Globus pallidus (tissue), 1 donor: ENCODE measurements at places on chromosomes 5 and 9.

GRCh38 chr5:25029004-25029403 lies 384.2 kb upstream of the CDH10 start:
- peak; percentile 16 for DNase-seq

- no peak for DNase-seq
Observed at GRCh38 chr9:97737429-97737828, 40.3 kb upstream of the XPA start.

DNA sequence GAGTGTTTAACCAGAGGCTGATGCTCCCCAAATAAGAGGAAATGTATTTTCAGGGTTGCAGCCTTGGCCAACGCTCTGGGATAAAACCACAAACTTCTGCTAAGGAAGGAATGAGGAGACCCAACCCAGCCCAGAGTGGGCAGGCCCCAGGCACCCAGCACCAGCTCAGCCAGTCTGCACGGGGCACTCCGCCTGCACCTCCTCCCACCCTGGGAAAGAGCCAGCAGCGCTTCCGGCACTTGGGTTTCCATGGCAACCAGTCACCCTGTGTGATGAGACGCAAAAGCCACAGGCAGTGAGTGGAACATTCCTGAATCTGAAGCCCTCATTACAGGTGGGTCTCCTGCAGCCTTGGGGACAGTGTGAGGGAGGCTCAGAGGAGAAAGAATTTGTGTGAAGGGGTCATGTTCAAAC lies 85.2 kb upstream of the ZBTB43 start:
- no peak for DNase-seq

DNA sequence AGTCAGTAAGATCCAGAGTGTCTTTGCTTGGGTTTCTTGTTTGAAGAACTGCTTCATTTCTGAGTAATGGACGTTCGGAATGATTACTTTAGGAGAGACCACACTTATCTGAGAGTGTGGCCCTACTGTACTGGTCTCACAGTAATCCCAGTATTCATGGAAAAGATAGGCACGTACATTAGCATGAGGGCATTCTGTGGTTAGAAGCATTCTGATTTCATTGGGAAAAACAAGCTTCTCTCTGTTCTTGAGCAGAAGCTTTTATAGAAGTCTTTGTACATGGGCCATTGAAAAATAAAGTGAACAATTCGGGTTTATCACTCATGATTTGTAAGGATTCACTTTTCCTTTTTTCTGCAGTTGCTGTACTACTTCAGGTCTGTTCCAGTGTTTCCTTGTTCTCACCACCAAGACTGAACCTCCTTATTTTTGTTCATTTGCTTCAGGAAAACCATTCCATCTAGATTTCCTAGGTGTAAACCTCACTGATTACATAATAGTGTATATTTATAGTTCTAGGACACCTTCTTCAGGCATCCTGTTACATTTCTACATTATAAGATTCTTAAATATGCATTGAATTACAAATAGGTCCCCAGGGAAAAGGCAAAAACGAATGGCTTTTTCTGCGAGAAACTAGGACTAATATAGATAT lies 10.1 kb downstream of the TGFBR1 start:
- no peak for DNase-seq

DNA sequence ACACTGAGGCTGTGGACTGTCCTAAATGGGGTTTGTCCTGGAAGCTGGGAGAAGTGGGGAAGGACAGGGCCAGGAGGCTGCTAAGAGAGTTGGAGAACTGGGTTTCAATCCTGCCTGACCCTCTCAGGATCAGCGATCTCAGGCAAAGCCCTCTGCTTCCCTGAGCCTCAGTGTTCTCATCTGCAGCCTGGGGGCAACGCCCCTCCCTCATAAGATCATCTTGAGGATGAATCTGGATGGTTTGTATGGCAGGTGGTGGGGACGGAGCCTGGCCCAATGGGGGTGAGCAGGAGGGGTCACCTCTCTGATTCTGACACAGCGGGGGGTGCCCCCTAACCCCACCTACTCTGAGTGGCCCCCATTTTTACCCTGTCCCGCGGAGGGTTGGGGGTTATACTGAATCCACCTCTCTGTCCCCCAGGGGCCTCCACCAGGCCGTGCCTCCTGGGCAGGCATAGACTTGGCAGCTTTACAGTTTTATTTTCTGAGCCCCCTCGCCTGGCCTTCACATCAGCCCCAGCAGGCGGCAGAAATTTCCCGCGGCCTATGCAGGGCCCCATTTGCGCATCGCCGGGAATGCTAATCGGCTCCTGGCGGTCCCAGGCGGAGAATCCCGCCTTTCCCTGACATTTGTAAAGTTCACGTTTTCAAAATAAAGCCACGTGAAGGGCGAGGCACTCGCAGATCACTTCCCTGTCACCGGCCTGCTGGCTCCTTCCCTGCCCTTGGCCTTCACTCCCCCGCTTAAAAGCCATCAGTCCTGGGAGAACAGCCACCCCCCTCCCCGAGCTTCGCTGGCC lies 17.8 kb upstream of the LAMC3 start:
- DNase-seq: no peak

GRCh38 chr5:160133918-160134304 lies 14.7 kb upstream of the PWWP2A start:
- DNase-seq: no peak

DNA sequence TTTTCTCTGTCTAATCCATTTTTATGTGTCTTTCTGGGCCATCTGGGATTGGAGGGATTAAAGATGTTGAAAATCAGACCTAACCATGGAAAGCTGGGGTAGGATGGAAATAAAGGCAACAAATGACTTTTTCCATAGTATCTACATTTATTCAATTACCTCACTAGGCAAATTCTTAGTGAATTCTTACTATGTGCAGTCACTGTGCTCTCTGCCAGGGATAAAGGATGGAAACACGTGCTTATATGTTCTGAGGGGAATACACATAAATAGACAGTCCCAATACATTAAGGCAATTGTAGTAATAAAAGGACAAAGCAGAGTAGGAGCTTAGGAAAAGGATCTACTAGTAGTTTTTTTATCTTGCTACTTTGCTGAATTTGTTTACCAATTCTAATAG lies 214.2 kb downstream of the PRR16 start:
- DNase-seq: no peak

DNA sequence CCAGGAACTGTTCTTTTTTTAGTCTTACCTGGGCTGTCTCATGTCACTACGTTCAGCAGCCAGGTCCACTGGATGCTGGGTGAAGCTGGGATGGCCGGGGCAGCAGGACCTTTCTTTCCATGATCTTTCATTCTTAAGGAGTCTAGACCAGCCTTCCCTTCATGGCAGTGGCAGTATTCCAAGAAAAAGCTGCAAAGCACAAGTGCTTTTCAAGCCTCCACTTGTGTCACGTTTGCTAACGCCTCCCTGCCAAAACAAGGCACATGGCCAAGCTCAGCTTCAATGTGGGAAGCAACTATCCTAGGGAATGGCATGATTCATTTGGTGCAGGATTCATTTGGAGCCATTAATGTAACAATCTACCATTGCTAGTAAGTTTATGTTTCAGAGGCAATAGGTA lies 94.8 kb downstream of the RCL1 start:
- DNase-seq: no peak

DNA sequence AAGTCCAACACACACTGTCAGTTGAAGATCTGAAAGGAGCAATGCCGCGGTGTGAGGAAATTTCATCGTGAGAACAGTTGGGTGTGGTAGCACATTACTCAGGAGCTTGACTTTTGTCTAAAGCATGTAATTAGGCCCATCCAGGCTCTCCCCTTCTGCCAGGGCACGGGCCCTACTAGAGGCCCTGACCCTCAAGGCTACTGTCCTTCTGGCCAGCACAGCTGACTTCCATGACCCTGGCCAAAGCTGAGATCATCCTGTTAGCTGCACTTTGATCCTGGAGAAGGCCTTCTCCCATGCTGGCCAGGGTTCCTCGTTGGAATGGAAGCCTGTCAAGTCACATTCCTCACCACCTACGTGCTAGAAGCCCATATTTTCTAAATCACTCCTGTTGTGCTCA lies 77.8 kb upstream of the SLC1A3 start:
- DNase-seq: no peak

GRCh38 chr9:123608104-123608503 lies 252.1 kb downstream of the CRB2 start:
- no peak for DNase-seq

GRCh38 chr9:33197279-33198152 lies 30.4 kb upstream of the B4GALT1 start:
- DNase-seq: no peak

GRCh38 chr9:128337936-128338335 lies 2.4 kb upstream of the SLC27A4 start:
- no peak for DNase-seq

DNA sequence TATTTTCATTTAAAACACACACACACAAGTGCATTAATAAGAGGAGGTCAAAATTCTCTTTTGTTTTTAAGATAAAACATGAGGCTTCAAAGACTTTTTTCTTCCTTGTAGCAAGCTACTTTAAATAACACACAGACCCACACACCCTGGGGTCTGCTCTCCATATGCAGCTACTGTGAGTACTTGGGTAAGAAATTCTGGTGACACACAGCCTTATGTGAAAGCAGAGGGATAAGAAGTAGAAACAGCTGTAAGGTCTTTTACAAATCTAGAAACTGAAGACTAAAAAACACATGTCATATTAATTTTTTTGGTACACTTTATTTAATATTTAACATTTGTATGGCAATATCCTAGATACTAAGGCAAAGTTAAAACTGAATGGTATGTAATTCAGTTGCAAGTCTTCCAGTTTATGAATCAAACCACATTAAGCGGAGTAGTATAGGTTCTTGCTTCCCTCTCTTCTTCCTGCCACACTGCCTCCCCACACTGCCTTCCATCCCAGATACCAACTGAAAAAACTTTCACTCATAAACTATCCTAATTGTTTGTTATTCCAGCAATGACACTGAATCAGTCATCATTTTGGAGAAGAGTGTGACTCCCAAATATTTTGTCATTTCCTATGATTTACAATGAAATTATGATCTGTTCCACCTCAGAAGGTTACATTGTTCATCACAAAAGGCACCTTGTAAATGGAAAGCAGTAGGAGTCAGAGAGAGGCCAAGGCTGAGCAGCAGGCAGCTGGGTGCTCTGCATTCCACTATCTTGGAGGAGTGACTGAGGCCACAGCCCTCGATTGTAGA lies 92.0 kb downstream of the PLCXD3 start:
- DNase-seq: no peak

DNA sequence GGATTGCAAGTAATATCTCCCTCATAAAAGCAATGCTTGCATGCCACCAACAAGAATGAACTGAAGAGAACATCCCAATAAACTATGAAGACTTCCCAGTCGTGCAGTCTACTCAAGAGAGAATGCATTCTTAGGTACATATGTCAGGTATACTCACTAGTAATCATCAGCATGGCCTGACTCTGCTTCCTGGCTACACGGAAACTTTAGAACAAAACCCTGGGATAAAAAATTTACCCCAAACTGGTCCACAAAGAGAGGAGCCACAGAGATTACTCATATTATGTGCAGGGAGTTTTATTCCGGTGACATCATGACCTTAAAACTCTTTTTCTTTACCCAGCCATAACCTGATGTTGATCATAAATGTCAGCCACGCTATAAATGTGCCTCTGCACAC lies 57.5 kb upstream of the PAPPA start:
- no peak for DNase-seq

DNA sequence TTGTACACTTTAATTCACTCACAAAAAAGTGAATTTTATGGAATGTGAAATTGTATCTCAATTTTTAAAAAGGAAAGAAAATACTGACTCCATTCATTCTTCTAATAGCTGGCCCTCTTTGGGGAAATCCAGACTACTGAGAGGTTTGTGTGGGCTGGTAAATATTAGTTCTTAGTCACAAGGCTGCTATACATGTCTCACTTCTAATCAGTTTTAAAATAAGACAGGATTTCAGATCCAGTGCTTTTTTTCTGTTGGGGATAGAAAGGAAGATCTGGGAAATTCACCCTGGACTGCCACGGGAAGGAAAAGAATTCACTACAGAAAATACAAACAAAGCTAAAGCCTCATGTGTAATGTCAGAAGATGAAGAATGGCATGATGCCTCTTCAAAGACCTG lies 32.7 kb upstream of the ADAMTSL1 start:
- DNase-seq: no peak

DNA sequence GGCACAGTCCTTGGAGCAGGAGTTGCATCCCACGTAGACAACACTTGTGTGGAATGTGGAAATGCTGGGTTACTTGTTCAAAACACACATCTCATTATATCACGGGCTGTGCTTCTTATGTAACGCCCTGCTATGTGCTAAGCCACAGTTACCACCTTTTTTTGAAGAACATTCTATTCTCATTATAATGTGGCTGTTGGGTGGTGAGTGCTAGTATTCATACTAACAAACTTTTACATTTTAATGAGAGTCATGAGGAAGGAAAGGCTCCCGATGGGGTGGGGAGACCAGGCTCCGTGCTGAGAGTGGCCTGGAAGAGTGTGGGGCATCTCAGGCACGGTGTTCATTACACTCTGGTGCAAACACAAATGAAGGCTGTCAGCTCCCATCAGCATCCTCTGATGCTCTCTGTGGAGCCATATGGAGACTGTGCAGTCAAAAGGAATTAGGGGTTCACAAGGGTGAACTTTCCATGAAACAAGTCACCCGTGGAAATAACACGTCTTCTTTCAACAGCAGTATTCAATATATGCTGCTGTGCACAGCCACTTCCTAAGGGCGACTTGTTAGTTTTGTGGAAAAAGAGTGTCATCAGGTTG lies 153.1 kb upstream of the RAPGEF1 start:
- no peak for DNase-seq

DNA sequence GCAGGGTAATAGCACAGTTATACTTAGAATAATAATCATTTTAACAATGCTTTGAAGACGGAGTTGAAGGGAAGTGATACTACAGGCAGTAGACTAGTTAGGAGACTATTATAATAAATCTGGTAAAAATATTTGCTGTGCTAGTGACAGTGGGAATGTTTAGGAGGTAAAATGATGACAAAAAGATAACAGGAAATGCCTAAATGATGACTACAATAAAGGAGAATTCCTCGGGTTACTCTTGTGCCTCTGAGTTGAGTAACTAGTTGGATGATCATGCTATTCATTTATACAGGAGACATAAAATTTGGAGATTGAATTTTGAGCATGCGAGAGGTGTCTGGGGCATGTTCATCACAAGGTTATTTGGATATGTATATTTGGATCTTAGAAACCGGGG lies 32.2 kb upstream of the PAM start:
- DNase-seq: no peak

GRCh38 chr5:163658702-163659567 lies 153.5 kb downstream of the MAT2B start:
- no peak for DNase-seq

GRCh38 chr9:130488621-130489330 lies 44.0 kb downstream of the ASS1 start:
- no peak for DNase-seq
